HuH-7 (cell line): ENCODE measurements at places on chromosomes 3 and 15.

- no peak for DNase-seq
Observed at GRCh38 chr3:14451844-14452739, 49.7 kb downstream of the SLC6A6 start.

DNA sequence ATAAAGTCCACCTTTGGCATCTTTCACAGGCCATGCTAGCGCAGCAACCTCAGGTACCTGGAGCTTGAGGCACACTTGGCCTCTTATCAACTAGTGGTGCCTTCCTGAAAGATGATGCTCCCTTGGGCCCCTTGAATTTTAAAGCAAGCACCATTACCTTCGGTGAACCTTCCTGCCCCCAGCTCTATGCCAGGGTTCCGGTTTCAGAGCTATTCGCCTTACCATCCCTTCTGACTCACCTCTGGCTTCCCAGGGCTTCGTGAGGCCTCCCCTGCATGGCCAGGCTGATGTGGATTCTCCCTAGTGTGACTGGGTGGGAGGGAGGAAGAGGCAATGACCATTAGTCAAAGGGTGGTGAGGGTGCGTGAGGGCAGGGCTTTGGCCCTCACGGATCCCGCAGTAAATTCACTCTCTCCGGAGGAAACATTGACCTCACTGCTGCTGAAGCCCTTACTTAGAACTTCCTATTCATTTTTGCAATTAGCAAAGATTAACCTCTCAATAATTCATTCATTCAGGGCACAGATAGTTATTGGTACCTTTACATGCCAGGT, 16.3 kb downstream of the BHLHE40 start:
- DNase-seq = no peak

DNA sequence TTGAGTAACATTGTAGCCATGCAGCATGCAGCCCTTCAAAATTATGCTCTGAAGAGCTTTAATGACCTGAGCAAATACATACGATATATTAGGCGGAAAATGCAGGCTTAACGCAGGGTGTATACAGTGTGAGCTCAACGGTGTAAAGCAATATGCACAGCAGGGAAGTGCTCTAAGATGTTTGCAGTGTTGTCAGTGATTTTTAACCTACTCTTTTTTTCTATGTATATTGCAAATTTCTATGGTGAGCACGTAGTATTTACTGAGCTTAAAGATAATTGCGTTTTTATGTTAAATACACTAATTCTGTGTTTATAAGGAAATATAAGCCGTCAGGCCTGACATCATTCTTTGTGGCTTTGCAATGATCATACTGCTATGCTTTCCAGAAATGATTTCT, 42.1 kb downstream of the DGKG start:
- no peak for DNase-seq

DNA sequence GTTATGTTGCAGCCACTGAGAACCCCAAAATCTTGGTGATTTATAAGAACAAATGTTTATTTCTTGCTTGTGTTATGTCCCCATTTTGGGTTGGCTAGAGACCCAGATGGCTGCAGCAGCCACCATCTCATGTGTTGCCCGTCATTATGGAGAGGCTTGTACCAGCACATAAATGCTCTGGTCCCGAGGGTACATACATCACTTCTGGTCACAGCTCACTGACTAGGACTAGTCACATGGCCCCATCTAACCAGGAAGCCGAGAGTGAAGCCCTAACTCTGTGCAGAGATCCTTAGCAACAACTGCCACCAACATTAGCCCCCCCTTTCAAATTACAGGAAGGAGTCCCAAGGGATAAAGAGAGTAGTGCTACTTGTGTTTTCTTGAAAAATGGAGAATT, 25.5 kb upstream of the HACD2 start:
- DNase-seq = no peak

GRCh38 chr15:78933823-78934654, 10.8 kb downstream of the CTSH start:
- no peak for DNase-seq
